Dermis microvascular lymphatic vessel endothelial cell (primary cell): ENCODE measurements at places on chromosomes 2 and 18. TPM values are rescaled to one million over a fixed set of nuclear protein-coding genes. Genes with fewer than 3 reads are reported as not detected.

C2orf66 gene
- under 0.01 and 0.13 TPM in 2 replicates for total RNA-seq

HDLBP gene
- 660 and 780 TPM in 2 replicates for total RNA-seq

PDCD1 gene
- total RNA-seq: under 0.01 TPM in 1 of 2 replicates, not detected in the other

ESCO1 gene
- 9.5 and 10.0 TPM in 2 replicates for total RNA-seq

ZNF521 gene
- total RNA-seq: 66.4 and 151 TPM in 2 replicates

SERPINB12 gene
- not detected in 2 replicates for total RNA-seq

TTN gene
- 0.76 and 1.7 TPM in 2 replicates for total RNA-seq

AAMP gene
- 126 and 132 TPM in 2 replicates for total RNA-seq

NDC80 gene
- 6.8 and 20.8 TPM in 2 replicates for total RNA-seq

ANKRD30BL gene
- total RNA-seq: not detected in 2 replicates

GLB1L gene
- total RNA-seq: 4.7 and 5.6 TPM in 2 replicates

TWIST2 gene
- 0.38 TPM in 1 of 2 replicates, not detected in the other for total RNA-seq

RAB17 gene
- 11.8 and 12.3 TPM in 2 replicates for total RNA-seq

IL1RL1 gene
- 0.13 and 0.90 TPM in 2 replicates for total RNA-seq

CCT7 gene
- total RNA-seq: 347 and 408 TPM in 2 replicates

NCKAP5 gene
- total RNA-seq: under 0.01 TPM in 2 replicates

DNER gene
- total RNA-seq: under 0.01 and 0.13 TPM in 2 replicates

CPO gene
- total RNA-seq: not detected in 2 replicates

ELOA2 gene
- not detected in 2 replicates for total RNA-seq

PID1 gene
- total RNA-seq: 0.25 and 0.26 TPM in 2 replicates

AFF3 gene
- total RNA-seq: under 0.01 TPM in 2 replicates

SH3RF3 gene
- total RNA-seq: 4.5 and 8.9 TPM in 2 replicates

UCN gene
- 0.13 and 0.51 TPM in 2 replicates for total RNA-seq

EFEMP1 gene
- total RNA-seq: 3,306 and 7,589 TPM in 2 replicates

PTCD3 gene
- total RNA-seq: 37.1 and 43.7 TPM in 2 replicates

REG1B gene
- total RNA-seq: not detected in 2 replicates

SP140L gene
- 5.3 and 6.7 TPM in 2 replicates for total RNA-seq

PHLPP1 gene
- 4.4 TPM in 2 replicates for total RNA-seq

ZDBF2 gene
- total RNA-seq: 8.2 and 12.0 TPM in 2 replicates

GLS gene
- 117 and 142 TPM in 2 replicates for total RNA-seq

C2orf78 gene
- not detected in 2 replicates for total RNA-seq

ASPRV1 gene
- total RNA-seq: under 0.01 and 0.25 TPM in 2 replicates

ECEL1 gene
- total RNA-seq: under 0.01 TPM in 1 of 2 replicates, not detected in the other

GDF7 gene
- total RNA-seq: 2.3 and 17.2 TPM in 2 replicates

SIX3 gene
- total RNA-seq: not detected in 2 replicates

EPHA4 gene
- 2.2 and 2.4 TPM in 2 replicates for total RNA-seq

LYG1 gene
- 0.13 and 0.51 TPM in 2 replicates for total RNA-seq

APCDD1 gene
- 0.25 TPM in 1 of 2 replicates, not detected in the other for total RNA-seq

FTCDNL1 gene
- total RNA-seq: 0.38 and 0.90 TPM in 2 replicates

KIAA2012 gene
- not detected in 2 replicates for total RNA-seq

RSAD2 gene
- 0.25 and 0.39 TPM in 2 replicates for total RNA-seq

NTSR2 gene
- not detected in 2 replicates for total RNA-seq

CRACDL gene
- total RNA-seq: 0.76 and 3.0 TPM in 2 replicates

LHCGR gene
- total RNA-seq: not detected in 2 replicates

ALKAL2 gene
- not detected in 2 replicates for total RNA-seq

ZNF385B gene
- not detected in 2 replicates for total RNA-seq
